Stimulated activated CD8-positive, alpha-beta memory T cell treated with anti-CD3 and anti-CD28 coated beads, Interleukin-2, amount 100 ng/mL, for 1 hour (primary cell): ENCODE measurements at places on chromosomes 12 and 14.

DNA sequence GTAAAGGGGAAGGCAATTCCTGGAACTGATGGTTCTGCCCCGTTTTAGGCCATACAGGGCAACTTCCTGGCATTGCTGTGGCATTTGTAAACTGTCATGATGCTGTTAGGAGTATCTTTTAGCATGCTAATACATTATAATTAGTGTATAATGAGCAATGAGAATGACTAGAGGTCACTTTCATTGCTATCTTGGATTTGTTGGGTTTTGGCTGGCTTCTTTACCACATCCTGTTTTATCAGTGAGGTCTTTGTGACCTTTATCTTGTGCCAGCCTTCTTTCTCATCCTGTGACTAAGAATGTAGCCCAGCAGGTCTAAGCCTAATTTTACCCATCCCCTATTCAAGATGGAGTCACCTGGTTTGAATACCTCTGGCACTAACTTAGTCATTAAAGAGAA is 51.2 kb downstream of the TESPA1 start:
- DNase-seq: no peak

GRCh38 chr14:47149326-47149725 is 497.7 kb upstream of the RPL10L start:
- no peak for DNase-seq

DNA sequence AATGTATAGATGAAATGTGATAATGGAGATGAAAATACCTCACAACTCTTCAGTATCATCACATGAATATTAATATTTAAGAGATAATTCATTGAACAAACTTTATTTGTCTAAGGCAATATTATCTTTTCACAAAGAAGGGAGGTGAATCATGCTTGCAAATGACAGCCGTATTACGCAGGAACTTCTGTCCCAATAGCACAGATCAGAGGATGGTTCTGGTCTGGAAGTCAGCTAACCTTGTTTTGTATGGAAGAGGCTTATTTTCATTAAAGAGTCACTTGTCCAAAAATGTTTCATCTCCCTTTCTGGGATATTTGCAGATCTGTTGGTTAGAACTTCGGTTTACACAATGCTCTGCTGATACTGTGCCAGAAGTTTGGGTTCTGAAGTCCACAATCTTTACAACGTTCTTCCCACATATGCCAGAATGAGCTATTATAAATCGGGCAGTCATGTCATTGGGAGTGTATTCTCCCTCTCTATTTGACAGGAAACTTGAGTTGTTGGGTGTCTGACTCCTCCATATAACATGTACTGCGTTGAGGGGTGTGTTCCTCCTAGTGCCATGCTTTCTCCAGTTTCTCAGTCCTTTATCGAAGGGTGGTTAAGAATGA is 29.8 kb downstream of the YY1 start:
- DNase-seq: no peak

DNA sequence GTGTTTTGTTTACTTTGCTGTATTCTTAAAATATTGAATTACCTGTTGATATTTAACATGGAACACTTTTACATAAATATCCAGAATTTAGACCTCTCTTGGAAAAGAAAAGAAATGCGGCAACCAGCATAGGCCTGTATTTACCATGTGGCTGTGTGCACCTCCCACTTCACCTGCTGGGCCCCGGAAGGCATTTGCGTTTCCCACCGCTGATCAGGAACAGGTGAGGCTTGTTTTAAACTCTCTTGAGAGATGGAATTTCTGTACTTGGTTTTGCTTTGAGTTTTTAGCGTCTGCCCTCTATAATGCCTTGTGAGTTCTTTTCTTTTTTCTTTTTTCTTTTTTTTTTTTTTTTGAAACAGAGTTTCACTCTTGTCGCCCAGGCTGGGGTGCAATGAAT is 124.2 kb downstream of the GLT1D1 start:
- no peak for DNase-seq

GRCh38 chr12:9797722-9798619 is 29.3 kb upstream of the KLRF1 start:
- DNase-seq: peak; percentile 36

DNA sequence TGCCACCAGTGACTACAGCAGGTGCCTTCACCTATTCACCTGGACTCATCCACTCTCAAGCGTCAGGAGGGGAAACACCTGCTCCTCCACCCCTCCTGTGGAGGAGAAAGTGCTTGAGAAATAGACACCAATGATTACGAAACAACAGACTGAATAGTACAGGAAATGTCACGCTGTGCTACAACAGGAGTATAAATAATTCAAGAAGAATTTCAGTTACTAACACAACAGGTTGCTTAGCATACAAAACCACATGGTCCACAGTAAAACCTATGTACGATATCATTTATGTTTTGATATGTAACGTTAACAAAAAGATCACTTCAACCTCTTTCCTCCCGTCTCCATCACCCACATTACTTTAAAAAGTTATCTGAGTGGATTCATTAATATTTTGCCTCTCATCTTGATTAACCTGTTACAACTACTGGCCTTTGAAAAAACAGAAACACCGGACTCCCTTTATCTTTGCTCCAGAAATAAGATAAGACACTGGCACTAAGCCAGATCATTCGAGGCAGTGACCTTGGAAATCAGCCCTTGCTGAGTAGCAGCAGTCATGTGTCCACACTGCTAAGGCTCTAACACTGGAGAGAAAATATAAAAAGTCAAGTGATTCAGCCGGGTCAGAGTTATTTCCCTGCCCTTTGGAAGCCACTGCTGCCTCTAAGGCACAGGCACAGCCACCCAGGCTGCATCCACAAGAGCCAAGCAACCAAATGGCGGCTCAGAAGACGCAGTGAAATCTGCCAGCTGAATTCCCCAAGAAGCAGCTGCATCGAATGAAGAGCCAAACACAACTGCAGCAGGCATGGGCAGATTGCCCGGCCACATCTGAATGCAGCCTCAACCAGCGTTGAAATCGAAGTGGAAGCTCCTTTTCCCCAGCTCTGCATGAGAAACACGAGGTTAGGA is 40.9 kb downstream of the NT5DC3 start:
- no peak for DNase-seq

GRCh38 chr12:10155966-10156365 is 16.0 kb downstream of the OLR1 start:
- DNase-seq: no peak

DNA sequence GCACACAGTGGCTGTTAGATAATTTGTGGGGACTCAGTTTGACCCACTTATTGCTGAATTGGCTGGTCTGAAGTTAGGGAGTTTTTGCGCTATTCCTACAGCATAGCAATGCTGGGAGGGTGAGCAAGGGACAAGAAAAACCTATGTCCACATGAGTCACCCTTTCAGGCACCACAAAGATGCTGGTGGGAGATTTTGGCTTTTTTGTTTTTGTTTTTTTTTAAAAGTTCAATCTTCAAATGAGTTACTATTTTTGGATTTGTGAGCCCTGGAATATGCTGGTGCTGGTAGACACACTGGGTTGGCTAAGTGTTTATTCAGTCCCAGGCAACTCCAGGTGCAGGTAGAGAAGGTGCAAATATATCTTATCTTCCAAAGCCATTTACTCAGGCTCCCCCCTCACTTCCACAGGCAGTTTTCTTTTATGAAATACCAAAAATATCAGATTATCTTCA is 143.4 kb downstream of the BTG1 start:
- DNase-seq: no peak

- DNase-seq: no peak
Observed at GRCh38 chr14:74649167-74649566, 37.1 kb upstream of the LTBP2 start.

GRCh38 chr12:121915841-121916321 is 2.5 kb upstream of the CFAP251 start:
- DNase-seq: no peak

DNA sequence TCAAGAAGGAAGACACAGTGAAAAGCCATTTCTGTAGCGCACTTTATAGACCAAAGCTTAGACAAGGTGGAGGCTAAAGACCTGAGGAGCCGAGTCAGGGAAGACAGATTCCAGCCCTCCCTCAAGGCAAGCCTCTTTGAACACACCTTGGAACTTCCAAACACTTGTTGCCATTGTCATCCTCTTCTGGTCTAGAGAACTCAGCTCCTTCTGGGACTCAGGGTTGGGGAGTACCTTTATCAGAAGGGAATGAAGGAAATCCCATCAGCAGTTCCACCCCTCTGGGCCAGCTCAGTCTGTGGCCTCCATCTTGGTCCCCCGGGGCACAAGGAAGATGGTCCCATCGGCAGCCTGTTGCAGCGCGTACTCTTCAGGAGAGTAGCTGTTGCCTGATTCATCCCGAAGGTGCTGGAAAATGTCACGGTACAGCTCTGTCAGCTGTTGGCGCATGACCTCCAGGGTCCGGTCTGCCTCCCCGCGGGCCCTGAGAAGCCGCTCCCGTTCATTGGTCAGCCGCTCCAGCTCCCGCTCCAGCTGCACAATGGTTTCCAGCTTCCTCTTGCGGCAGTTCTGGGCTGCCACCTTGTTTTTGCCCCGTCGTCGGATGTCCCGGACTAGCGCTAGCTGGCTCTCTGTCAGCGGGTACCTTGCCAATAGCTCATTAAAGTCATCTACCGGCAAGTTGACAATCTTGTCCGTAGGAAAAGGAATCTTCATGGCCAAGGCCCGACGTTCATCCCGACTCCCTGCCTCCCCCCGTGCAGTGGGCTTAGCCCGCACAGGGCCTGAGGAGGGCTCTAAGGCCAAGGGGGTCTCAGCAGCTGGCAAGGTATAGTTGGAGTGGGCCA is 8.5 kb downstream of the NFE2 start:
- DNase-seq: no peak

- no peak for DNase-seq
Observed at GRCh38 chr12:87952850-87953249, 76.4 kb downstream of the C12orf50 start.

DNA sequence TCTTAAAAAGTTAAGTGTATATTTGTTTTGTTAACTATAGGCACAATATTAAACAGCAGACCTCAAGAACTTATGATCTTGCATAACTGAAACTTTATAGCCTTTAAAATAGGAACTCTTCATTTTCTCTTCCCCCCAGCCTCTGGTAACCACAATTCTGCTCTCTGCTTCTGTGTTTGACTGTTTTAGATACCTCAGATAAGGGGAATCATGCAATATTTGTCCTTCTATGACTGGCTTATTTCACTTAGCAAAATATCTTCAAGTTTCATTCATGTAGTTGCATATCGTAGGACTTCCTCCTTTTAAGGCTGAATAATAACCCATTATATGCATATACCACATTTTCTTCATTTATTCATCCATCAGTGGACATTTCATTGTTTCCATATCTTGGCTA is 131.3 kb downstream of the PTPRO start:
- DNase-seq: no peak
